SHP77 (cell line): ENCODE measurements at places on chromosomes 7 and 10.

DNA sequence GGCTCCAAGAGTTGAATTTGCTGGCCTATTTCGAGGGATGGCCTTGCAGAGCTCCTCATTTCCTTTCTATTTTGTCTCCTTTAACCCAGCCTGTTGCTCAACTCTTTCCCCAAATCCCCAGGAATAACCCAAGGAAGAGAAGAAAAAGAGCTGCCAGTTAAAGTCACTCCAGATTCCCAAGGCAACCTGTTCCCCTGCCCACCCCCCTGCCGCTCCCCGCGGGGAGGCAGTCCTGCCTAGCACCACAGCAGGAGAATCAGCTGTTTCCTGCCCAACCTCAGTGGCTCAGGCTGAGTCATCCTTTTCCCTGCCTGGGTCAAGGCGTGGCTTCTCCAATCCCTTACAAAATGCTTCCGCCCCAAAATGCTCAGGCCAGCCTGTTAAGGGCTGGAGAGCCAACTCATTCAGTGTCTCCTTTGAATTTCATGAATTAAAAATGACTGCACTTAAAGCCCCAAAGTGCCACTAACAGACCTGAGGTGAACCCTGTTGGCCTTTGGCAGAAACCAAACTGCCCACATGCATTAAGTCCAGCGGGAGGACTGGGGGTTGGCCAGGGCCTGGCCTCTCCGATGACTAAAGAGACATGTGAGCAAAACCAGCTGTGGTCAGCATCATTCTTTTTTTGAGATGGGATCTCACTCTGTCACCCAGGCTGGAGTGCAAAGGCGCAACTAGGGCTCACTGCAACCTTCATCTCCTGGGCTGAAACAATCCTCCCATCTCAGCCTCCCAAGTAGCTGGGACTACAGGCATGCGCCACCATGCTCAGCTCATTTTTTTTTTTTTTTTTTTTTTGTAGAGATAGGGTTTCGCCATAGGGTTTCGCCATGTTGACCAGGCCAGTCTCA, 83.2 kb upstream of the KIF5B start:
- no peak for DNase-seq

DNA sequence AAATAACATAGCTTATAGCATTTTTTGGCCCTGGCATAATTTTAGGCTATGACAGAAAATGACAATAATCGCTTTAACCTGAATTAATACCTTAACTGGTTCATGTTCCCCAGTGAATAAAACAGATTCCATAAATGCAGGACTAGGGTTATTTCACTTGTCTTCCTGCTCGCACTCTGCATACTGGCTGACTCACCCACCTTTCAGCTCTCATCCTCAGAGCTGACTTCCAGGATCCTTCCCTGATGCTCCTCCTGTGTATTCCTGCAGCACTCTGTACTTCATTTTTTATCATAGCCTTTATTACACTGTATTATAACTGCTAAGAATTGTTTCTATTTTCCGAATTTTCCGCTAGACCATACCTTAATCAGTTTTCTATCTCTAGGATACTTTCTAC, 123.7 kb downstream of the AVL9 start:
- DNase-seq, result no peak

DNA sequence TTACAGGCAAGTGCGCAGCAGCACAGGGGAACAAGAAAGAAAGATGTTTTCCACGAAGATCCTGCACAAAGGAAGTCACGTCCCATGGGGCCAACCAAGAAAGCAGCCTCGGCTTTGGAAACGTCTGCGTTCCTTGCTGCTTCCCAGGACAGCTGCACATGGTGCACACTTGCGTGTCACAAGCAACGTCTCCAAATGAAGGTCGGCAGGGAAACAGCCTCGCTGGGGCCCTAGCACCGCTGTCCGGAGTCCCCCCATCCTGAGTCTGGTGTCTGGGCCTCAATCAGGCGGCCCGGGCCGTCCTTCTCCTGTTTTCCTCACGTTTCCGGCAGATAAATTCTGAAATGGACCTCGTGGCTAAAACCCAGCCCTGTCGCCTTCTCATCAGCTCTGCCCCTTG, 206.2 kb downstream of the DIP2C start:
- DNase-seq, result no peak

DNA sequence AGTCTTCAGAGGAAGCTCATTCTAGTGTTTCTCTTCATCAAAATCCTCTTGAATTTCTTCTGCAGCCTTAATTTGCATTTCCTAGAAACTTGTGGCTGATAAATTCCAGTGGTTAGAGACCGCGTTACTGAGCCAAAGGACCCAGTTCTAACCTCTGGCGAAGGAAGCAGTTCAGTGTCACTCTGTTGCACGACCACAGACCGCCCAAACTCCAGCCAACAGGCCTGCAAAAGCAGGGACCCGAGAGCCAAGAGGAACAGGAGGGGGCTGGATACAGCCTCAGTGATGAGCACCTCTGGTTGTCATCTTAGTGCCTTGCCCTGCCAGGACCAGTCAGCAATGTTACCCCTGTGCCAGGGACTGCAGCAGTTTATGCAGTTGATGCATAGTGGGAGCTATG, 70.0 kb downstream of the AFAP1L2 start:
- no peak for DNase-seq

- peak; percentile 25 for DNase-seq
Observed at GRCh38 chr10:62116896-62117295, 151.7 kb downstream of the RTKN2 start.

GRCh38 chr10:54198051-54198450, 603.0 kb downstream of the PCDH15 start:
- no peak for DNase-seq

DNA sequence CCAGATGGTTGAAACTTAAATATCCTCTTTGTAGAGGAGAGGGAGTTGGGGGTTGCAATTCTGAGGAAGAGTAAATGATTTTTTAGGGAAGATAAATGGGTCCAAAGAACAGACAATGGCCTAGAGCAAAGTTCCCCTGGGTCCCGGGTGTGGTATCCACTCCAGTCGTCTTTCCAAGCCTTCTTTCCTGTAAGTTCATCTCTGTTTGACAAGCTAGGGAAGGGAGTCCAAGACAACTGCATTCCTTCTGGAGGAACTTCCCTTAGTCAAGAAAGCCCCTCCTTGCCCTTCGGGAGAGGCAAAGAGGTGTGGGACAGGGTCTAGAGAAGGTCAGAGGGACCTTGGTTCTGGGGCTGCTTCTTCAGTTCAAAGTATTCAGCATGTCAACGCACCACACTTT, 33.4 kb downstream of the C10orf71 start:
- DNase-seq, result no peak

DNA sequence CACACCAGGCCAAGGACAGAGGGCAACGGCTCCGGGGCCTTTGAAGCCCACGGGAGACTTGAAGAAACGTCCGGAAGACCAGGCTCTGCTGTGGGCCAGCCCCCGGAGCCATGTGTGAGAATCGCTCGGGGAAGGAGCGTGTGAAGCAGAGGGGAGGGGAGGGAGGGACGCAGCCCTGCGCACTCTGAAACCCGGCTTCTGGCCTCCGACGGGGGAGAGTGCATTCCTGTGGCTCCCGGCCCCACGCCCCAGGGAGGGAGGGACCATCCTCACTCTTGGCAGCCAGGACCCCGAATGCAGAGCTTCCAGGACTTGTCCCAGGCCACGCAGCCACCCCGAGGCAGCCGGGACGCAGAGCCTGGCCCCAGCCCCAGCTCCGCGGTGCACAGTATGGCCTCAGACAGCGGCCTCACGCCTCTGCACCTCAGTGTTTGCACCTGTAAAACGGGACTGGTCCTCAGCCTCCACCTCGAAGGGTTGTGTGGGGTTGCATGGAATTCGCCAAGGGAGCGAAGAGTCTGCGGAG, 67.4 kb downstream of the PDGFA start:
- no peak for DNase-seq

DNA sequence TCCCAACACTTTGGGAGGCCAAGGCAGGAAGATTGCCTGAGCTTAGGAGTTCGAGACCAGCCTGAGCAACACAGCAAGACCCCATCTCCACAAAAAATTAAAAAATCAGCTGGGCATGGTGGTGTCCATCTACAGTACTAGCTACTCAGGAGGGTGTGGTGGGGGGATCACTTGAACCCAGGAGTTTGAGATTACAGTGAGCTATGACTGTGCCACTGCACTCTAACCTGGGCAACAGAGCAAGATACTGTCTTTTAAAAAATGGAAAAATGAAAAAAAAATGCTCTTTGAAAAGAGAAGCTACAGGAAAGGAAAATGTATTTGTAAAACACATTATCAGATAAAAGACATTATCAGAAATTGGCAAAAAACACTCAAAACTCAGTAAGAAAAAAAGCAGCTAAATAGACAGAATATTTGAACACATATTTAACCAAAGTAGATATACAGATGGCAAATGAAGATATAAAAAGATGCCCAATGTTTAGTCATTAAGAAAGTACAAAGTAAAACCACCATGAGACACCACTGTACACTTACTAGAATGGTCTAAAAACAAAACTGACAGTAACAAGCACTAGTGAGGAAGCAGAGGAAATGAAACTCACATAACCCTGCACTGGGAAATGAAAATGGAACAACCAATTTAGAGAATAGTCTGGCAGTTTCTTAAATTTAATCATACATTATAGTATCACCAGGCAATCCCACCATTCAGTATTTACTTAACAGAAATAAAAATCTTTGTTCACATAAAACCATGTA, 40.5 kb downstream of the NRBF2 start:
- no peak for DNase-seq

DNA sequence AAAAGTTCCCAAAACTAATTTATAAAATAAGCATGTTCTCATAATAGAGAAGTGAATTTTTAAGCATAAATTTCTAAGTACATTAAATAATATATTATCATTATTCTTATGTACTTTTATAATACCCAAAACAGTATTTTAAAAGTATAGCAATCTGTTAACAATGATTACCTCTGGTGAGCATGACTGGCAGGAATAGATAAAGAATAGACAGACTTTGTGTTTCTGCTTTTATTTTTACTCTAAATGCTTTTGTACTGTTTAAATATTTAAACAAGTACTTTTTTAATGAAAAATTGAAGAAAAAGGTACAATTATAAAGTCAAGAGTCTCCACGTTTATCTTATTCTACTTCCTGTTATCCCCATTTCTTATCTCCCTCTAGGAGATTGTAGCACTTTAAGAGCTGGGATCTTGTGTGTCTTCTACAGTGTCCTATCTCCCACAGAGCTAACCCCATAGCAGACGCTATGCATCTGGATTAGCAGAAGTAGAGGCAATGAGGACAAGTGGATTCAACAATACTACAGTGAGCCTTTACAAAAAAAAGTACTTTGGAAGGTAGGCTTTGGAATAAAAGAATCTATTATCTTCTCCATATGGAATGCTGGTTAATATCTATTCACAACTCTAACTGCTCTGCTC, 42.9 kb downstream of the IDE start:
- DNase-seq, result no peak

DNA sequence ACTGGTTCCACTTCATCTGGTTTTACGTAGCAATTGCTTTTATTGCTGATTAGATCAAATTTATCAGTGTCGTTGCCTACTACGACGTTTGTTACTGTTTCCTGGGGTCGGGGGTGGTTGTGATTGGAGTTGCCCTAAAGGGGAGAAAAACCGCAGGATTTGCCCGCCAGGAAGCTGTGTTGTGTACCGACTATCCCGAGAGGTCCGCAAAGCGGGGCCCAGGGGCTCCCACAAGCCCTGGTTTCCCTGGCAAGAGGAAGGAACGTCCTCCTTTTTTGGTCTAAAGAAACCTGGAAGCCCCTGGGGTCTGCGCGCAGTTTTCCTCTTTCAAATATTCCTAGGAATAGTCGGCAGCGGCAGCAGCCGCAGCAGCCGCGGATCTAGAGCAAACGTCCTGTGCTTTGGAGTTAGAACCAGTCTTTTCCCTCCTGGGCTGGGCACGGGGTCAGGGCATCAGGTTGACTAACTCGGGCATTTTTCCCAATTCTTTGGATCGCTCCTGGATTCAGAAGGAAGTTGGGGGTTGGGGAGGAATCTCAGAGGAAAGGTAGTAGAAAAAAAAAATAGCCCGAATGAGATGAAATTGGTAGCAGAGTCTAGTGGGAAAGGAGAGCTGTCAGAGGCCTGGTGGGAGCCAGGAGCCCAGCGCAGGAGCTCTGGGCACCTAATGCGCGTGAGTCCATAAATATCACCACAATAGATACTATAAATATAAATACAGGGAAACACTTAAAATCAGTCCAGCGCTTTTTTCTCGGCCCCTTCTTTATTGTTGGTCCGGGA, 4.6 kb downstream of the VAX1 start:
- no peak for DNase-seq

DNA sequence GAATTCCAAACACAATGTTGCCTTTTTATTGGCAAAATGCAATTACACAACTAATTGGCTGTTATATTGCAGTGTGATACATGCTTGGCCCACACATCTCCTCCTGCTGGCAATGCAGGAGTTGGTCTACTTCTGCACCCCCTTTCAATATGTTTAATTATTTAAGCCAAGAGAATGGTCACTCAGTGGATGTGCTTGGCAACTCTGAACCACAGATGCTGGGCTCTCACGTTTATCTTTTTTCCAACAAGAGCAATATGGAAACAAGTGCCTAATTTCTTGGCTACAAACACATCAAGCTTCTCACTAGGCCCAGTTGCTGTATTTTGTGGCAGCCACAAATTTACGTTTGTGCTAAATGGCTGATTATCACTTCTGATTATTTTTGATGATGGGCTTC, 1149.2 kb upstream of the CELF2 start:
- DNase-seq, result no peak

- DNase-seq, result no peak
Observed at GRCh38 chr7:150324373-150324961, 1.1 kb upstream of the ACTR3C start.

DNA sequence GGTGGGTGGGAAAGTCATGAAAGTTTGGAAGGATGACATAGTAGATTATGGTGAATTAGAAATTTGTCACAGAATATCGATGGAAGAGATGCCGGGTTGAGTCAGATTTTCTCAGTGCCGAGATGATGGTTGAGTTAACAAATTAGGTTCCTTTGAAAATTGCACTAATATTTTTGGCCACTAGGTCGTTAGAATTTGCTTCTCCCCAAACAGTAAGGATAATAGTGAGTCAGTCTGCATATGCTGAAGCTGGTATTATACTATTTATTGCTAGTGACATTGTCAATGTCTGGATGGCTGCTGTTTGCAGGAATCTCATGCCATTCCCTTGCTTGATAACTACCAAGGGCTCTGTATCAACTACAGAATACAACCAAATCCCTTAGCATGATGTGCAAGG, 37.7 kb upstream of the MINDY3 start:
- no peak for DNase-seq

DNA sequence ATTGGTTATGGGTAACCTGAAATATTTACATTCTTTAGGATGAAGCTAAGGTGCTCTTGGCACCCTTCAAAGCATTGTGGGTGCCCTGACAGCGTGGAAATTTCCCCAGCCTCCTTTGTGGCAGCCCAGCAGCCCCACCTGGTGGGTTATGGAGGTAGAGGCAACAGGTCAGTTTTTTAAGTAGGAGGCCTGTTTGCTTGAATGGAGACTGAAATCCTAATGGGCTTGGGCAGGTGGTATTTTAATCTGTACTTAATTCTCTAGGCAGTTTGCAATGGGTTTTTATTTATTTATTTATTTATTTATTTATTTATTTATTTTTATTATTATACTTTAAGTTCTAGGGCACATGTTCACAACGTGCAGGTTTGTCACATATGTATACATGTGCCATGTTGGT, 139.4 kb downstream of the EPC1 start:
- peak; percentile 13 for DNase-seq

- peak; percentile 43 for DNase-seq
Observed at GRCh38 chr7:76191783-76192240, 9.9 kb upstream of the SRRM3 start.

GRCh38 chr7:151460474-151460855, 20.5 kb upstream of the CRYGN start:
- no peak for DNase-seq

GRCh38 chr7:28530175-28530802, 118.0 kb downstream of the CREB5 start:
- no peak for DNase-seq

GRCh38 chr7:155224116-155224811, 73.4 kb upstream of the INSIG1 start:
- no peak for DNase-seq

- no peak for DNase-seq
Observed at GRCh38 chr7:99141841-99142726, 1.8 kb downstream of the SMURF1 start.
